ENCODE measurements at places on chromosomes 6 and 20.

DNA sequence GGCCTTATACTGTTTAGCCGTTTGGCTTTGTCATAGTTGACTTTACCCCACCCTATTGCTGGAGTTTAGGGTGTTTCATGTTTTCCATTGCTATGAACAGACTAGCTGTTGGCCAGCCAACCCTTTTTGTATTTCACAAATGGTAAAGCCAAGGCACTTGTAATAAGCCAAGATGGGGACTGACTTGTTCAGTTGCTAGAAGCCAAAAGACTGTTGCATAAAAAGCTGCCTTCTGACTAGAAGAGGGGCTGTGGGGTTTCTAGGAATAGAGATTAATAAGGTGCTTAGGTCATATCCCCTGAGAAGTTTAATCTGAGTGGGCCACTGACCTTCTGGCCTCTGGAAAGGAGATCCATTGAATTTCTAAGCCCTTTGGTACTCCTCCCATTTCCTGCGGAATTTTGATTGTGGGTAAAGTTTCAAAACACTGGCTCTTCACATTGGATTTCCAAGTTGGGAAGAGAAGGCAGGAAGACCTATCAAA lies 211.1 kb downstream of the PLCB4 start:
- DNase-seq = no peak

GRCh38 chr6:155654474-155654873 lies 198.8 kb upstream of the NOX3 start:
- DNase-seq = no peak

GRCh38 chr20:31856516-31856915 lies 11.1 kb upstream of the FOXS1 start:
- no peak for DNase-seq

- DNase-seq = peak; percentile 74
Measured at GRCh38 chr6:40947876-40948526, 91.0 kb downstream of the UNC5CL start.

DNA sequence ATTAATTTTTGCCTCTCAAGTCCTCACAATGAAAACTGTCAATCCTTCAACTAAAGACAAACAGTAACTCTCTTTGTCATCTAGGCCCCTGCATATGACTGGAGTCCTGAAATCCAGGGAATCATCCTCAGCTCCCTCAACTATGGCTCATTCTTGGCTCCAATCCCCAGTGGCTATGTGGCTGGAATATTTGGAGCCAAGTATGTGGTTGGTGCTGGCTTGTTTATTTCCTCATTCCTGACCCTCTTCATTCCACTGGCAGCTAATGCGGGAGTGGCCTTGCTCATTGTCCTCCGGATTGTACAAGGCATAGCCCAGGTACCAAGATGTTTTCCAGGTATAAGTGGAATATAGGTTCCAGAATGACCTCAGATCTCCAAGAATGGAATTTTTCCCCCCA lies 15.4 kb downstream of the SLC17A4 start:
- DNase-seq = no peak
